AG10803 (cell line): ENCODE measurements at places on chromosomes 1 and 21.

DNA sequence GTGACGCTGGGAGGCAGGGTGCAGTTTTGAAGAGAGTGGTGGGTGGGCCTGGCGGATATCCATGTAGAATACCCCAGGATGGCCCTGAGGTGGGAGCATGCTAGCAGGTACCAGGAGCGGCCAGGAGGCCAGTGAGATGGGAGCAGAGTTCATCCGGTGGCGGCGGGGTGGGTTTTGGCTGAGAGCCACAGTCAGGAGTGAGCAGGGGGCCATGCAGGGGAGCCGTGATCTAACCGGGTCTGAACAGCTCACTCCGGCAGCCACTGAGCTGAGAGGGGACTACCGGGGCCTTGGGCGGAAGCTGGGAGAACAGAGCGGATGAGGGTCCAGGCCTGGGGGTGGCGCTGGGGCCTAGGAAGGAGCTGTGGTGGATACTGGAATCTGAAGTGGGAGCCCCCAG is 47.6 kb upstream of the LRP8 start:
- no peak for DNase-seq

DNA sequence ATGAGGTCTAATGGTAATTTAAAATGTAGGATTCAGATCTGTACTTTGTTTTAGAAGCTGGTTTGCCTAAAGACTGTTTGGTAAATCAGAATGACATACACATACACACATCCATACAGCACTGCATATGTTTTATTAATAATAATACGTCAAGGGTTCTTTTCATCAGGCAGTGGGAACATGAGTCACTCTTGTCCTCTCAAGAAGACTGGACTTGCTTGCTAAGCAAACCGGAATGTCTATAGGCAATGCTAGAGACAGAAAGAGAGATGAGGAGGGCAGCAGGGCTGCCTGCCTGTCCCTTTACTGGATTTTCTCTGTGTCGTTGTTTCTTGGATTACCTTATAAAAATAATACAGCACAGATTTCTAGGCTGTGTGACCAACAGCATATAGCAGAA is 119.1 kb upstream of the GALNT2 start:
- no peak for DNase-seq

GRCh38 chr21:32413697-32414578 is 1.4 kb downstream of the EVA1C start:
- no peak for DNase-seq

GRCh38 chr1:219143735-219144134 is 29.9 kb upstream of the LYPLAL1 start:
- no peak for DNase-seq

DNA sequence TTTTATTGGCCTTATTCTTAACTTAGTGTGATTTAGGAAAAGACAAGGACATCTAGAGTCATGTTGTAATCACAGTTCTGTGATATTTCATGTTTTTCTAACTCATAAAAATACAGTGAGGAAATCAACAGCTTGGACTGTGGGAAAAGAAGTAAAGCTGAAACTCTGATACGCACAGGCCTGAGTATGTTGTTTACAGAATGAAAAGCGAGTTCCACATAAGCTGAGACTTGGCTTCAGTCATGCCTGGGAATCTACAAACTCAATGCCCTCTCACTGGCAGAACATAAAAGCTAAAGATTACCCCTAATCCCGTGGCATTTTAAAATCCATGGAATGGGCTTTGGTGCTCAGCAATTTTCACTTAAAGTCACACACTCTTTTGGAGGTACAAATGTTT is 23.6 kb upstream of the ATP5PO start:
- no peak for DNase-seq

DNA sequence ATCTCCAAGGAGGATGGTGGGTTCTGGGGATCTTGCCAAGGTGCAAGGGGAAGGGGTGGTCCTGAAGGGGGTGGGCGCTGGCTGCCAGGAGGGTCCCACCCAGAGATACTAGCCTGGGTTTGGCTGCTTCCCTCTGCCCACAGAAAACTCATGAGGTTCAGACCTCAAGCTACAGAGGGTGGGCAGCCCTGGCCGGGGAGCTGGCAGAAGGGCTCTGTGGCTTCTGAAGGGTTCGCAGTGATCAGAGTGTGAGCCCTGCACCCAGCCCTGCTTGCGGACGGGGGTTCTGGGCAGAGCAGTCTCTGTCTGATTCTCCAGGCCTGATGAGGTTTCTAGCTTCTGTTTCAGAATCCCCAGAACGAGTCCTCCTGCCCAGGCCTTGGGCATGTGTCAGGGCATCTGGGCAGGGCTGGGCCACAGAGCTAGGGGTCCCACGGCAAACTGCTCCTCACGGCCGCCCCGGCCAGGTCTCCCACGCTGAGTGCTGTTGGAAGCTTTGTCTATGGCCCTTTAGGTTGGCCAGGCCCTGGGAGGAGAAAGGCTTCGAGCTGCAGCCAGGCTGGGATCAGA is 635 bp upstream of the MMEL1 start:
- DNase-seq, result no peak

GRCh38 chr1:72117621-72118020 is 164.7 kb downstream of the NEGR1 start:
- no peak for DNase-seq

DNA sequence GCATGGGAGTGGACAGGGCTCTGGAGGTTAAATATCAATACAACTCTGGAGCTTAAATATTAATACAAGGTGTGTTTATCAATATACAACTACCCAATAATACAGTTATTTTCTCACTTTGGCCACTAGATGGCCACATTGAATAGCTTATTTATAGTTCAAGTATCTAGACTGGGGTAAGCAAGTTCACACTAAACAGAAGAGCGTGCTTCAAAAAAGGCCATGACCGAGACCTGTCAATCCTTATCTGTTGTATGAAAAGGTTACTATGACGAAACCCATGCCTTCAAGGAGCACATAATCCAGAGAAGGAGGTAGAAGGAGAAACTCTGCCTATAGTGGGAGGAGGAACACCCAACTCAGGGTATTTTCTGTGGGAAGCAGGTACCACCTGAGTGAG is 29.1 kb downstream of the CHML start:
- peak; percentile 70 for DNase-seq

DNA sequence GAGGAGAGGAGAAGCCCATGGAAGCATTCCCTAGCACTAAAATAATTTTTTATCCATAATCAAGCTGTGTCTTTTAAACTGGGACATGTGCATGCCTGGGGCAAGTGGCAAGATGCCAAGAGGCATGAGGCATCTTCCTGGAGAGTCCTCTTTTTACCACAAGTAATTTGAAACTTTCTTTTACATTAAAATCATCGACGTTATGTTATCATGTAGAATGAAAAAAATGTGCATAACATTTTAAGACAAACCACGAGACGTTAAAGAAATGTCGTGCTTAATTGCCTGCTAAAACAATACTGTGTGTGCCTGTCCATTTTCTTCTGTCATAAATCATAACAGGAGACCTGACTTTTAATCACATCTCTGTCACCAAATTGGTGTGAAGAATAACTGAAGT is 1.5 kb downstream of the STYXL2 start:
- DNase-seq, result peak; percentile 55

DNA sequence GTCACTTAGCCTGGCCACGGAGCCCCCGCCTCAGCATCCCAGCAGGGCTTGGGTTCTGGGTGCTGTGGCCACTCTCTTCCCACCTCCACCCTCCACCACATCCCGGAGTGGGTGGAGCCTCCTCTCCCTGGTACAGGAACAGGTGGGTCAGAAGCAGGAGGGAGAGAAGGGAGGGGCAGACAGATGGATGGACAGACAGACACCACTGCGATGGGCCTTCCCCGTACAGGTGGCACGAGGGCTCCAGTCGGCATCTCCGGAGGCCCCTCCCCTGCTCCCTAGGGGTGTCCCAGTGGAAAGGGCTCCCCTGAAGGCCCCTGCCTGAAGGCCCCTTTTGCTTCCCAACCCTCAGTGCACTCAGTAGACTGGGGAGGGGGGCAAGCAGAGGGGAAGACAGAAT is 96.9 kb upstream of the TARDBP start:
- DNase-seq, result no peak

DNA sequence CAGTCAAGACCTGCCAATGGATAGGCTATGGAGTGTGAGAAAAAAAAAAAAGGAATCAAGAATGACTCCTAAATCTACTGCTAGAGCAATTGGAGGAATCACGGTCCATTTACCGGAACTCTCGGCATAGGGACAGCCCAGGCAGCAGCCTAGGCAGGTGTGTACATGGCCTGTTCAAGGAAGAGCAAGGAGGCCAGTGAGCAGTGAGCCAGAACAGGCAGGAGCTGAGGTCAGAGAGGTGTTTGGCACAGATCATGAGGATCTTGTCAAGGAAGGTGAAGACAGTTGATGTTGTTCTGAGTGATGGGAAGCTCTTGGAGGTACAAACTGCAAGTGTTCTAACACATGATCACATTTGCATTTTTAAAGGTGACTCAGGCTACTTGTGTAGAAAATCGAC is 40.6 kb upstream of the HHAT start:
- no peak for DNase-seq

DNA sequence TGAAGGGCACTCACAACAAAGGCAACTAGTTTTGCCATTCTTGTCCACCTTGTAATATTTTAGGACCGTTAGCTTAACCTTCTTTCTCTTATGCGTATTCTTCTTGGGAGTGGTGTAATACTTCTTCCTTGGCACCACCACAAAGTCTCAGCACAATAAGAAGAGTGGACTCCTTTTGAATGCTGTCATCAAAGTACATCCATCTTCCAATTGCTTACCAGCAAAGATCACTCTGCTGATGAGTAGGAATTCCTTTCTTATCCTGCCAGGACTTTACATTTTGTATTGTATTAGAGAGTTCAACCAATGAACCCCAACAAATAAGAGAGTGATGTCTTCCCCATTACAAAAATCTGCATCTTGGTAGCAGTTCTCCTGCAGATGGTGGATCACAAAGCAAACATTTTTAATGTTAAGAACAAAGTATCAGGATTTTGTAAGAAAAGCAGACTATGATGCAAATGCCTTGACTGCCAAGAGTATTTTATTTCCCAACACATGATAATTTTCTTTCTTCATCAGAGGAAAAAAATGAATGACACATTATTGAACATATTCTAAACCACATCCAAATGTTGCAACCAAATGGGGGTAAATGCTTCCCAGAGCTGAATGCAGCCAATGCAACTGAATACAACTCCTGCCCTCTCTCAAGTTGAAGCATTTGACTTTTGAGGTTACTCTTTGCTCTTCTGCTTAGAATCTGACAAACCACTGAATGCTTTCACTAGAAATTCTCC is 5.1 kb upstream of the ARNT start:
- DNase-seq, result peak; percentile 98

GRCh38 chr21:42837421-42838211 is 41.7 kb downstream of the WDR4 start:
- DNase-seq, result no peak

GRCh38 chr1:94974241-94974640 is 47.3 kb upstream of the CNN3 start:
- peak; percentile 87 for DNase-seq

GRCh38 chr1:16925635-16926490 is 4.1 kb downstream of the CROCC start:
- DNase-seq, result no peak

DNA sequence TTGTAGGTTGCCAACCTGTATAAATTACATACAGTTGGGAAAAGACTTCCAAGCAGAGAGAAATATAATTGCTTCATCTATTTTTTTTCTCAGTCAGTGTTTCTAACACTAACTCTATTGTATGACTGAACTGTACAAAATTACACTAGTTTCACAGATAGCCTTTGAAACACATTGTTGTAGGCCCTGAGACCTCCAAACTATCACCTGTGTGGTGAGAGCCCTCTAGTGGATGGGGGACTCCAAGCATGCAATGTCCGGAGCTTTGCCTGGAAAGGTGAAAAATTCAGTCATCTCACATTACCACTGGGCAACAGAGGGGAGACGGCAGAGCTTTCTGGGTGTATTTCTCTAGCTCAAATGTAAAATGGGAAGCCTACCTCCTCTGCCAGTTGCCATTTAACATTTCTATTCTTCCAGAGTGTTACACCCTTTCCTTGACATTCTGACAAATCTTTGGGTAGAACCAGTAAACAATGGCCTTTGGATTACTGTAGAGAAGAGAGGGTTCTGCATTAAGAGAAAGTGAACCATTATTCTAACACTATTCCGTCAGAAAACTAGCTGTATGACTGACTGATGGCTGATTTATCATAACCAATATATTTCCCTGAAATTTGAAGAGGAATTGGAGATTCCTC is 212.2 kb downstream of the LYPLAL1 start:
- peak; percentile 44 for DNase-seq

- no peak for DNase-seq
Observed at GRCh38 chr1:170254371-170254770, 108.6 kb downstream of the NTMT2 start.

- no peak for DNase-seq
Observed at GRCh38 chr1:150999926-151000325, 6.8 kb downstream of the MINDY1 start.

GRCh38 chr1:24897263-24898151 is 32.6 kb downstream of the RUNX3 start:
- DNase-seq, result no peak

- DNase-seq, result no peak
Observed at GRCh38 chr1:93588206-93588605, 93.4 kb downstream of the BCAR3 start.

GRCh38 chr1:247966532-247967204 is 1.6 kb downstream of the OR2AK2 start:
- no peak for DNase-seq

DNA sequence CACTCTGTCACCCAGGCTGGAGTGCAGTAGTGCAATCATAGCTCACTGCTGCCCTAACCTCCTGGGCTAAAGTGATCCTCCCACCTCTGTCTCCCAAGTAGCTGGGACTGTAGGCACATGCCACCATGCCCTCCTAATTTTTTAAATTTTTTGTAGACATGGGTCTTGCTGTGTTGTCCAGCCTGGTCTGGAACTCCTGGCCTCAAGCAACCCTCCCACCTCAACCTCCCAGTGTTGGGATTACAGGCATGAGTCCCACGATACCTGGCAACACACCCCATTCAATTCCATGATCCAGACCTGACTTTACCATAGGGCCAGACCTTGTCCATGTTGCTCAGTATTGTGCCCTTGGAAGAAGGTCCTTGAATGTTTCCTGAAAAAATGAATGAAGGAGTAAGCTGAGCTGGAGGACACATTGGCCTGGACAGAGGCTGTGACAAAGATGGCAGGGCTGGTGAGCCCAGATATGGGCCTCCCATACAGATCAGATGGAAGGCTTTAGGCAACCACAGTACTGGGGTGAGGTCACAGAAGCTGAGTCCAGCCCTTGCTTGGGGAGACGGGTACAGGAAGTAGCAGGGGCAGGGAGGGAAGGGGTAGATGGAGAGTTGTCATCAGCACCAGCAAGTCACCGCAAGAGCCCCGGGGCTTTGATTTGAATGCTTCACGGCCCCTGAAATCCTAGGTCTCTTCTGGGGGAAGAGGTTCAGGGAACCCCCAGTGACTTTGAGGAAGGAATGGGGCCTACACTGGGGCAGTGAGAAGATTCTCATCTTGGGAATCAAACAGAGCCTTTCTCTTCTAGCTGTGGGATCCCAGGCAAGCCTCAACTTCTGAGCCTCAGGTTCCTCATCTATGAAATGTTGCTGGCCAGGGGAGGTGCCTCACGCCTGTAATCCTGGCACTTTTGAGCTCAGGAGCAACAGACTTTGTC is 40.1 kb upstream of the DMBX1 start:
- DNase-seq, result no peak

GRCh38 chr1:116844775-116845174 is 64.9 kb upstream of the PTGFRN start:
- no peak for DNase-seq

- no peak for DNase-seq
Observed at GRCh38 chr1:59480188-59480888, 183.4 kb downstream of the FGGY start.
